ENCODE measurements at places on chromosomes 1 and 21.

DNA sequence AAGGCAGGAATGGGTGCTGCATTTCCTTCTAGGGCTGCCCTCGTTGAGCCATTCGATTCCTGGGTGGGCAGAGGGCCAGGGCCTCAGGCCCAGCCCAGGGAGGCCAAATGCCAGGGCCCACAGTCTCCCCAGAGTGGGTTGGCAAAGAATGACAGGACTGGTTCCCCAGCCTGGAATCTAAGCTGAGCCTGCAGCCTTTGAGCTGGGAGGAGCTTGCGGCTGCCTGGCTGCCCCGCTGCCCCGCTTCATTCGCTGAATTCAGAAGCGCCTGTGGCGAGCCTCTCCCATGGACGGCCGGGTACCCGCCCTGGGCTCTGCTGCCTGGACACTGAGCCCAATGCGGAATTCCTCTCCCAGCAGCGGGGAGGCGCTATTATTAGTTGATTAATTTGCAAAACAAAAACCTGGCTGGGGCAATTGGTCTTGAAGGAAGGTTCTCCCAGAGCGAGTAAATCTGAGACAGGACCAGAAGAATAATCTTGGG is 32.3 kb upstream of the TARDBP start:
- DNase-seq: peak; percentile 79

DNA sequence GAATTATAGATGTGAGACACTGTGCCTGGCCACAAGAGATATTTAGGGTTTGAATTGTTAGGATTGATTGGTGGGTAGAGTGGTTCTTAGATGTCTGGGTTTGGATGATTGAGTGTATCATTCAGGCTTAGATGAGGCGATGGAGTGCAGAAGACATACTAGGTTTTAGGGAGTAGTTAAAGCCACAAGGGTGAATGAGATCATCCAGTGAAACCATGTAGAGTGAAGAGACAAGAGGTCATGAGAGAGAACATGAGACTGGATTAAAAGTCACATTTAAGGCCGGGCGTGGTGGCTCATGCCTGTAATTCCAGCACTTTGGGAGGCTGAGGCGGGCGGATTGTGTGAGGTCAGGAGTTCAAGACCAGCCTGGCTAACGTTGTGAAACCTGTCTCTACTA is 37.2 kb downstream of the ZFYVE9 start:
- DNase-seq: no peak

DNA sequence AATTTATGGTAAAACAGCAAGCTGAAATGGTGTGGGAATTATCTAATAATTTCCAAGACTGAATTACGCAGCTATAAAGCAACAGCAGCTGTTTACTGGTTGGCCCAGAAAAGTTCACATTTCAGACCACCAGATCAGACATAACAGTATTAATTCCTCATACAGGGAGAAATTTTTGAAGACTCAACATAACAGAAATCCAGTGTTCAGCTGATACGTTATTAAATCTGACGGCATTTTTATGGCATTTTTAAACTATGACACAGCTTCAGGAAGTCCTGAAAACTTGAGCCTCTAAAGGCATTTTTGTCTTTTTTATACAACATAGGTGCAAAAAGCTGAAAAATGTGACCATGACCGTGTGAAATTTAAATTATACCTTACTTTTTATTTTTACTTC is 91.2 kb downstream of the APP start:
- DNase-seq: no peak

DNA sequence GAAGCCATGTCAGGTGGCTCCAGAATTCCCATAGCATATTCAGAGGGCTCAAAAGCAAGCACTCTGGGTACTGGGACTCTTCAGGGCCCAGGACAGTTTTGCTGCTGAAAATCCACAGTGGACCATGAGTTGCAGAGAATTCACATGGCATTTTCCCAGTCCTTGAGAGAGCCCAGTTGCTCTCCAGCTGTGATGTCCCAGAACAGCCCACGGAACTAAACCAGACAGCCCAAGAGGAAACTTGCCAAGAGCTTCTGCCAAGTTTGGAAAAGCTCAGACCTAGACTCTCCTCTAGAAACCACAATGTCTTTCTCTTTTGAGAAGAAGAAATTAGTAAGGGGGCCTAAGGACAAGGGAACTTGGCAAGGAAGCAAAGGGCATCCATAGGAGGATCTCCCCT is 69.4 kb downstream of the RGS2 start:
- DNase-seq: no peak

DNA sequence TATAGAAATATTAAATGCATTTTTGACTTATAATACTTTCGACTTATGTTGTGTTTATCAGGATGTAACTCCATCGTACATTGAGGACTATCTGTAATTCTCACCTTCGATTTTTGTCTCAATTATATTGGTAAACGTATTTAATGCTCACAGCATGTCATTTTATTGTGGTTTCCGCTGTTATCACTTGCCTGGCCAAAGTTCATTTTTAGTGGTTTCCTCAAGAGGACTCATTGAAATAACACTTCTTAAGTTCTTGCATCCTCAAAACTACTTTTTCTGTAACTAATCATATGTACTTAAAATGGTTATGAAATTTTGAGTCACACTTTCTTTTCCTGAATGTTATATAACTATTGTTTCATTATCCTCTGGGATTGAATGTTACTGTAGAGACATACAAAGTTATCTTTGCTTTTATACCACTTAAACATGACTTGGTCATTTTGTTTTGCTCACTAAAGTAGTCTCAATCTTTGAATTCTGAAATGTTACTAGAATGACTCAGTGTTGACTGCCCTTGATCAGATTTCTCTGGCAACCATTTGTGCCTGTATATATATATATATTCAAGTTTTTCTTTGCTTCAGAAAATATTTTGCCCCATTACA is 289.6 kb upstream of the PROX1 start:
- DNase-seq: no peak

DNA sequence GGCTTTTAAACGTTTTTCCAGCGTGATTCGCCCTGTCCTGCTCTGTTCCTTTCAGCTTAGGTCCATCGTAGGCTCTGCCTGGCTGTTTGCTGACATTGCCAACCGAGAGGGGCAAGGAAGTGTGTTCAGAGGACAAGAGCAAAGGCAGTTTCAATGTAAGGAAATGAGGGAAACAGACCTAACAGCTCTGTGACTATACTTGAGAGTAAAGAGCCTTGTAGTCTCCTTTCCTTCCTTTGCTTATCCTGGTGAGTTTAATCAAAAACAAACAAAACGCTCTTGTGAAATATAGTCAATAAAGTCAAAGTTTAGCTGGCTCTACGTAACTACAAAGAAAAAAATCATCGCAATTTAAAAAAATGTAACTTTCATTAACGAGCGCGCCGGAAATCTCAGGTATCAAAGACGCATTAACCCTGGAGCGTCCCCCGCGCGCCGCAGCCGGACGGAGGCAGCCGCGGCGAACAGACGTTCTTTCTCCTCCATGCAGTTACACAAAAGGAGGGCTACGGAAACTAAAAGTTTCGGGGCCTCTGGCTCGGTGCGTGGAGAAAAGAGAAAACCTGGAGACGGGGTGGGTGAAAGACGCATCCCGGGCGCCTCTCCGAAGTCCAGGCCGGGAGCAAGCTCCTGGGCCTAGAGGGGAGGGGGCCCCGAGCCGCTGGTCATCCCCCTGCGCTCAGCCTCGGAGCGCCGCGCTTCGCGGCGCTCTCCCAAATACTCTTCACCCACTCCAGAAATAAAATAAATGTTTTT is 617 bp upstream of the ADGRL2 start:
- DNase-seq: peak; percentile 70

GRCh38 chr1:201774224-201774982 is 54.6 kb upstream of the IPO9 start:
- DNase-seq: no peak

DNA sequence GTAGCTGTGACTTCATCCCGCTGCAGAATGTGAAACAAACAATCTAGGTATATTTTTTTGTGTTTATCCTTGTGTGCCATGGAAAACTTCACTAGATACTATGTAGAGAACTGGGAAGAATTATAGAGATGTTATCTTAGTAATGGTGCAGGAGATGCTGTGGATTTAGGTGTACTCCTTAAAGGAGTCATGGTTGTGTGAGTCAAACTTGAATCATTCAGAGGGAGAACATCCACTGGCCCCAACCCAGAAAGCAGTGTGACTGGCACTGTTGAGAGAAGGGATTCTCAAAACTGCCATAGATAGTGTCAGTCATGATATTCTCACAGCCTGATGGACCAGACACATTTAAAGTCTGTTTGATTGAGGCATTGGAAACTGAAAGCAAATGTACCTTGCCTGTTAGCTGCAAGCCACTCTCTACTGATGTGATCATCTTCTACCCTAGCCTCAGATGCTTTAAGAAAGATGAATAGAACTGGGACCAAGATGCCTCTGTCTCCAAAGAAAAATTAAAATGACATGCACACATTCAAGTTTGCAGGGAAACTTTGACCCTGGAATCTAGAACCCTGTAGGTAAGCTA is 754.6 kb downstream of the MRPL39 start:
- no peak for DNase-seq

DNA sequence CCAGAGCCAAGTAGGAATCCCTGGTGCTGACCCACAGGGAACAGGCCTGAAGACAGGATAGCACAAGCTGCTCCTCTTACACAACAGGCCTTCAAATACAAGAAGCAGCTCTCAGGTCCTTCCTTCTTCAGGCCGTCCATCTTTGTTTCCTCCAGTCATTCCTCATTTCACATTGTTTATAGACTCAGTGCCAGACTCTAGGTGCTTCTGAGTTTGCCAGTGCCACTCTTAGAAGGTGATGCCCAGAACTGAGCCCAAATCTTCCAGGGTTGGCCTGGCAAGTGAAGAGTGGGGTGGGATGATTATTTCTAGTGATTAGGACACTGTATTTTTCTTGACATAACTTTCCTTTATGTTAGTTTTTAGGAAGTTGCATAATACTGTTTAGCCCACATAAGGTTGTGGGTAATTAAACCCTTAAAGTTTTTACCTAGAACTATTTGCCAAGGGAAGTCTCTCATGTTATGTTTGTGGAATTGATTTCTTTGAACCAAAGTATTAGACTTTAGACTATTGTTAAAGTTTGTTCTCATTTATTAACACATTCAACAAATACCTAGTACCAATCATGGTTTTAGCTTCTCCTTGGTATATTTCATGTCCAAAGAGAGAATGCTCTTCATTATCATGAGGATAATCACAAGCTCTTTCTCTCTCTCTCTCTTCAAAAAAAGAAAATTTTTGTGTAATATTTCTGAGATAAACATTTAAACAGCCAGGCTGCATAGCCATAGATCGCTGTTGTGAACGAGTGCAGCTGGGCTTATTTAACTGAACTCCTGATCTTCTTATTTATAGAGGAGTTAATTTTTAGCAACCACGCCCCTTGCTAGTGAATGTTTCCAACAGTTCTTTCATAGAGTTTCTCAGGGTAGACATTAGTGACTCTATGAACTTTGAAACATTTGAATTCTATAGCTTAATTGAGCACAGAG is 47.7 kb downstream of the PGM1 start:
- no peak for DNase-seq

DNA sequence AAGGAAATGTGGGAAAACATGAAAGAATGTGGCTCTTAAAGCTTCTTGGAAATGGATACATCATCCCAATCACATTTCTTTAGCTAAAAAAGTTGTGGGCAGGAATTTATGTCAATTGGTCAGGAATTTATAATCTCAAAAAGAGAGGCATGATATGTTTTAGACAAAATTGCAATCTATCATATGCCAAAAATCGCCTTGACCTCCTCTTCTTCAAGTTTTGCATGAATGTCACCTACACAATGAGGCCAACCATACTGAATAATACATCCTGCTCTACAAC is 42.4 kb downstream of the ATP6V1G3 start:
- DNase-seq: no peak

DNA sequence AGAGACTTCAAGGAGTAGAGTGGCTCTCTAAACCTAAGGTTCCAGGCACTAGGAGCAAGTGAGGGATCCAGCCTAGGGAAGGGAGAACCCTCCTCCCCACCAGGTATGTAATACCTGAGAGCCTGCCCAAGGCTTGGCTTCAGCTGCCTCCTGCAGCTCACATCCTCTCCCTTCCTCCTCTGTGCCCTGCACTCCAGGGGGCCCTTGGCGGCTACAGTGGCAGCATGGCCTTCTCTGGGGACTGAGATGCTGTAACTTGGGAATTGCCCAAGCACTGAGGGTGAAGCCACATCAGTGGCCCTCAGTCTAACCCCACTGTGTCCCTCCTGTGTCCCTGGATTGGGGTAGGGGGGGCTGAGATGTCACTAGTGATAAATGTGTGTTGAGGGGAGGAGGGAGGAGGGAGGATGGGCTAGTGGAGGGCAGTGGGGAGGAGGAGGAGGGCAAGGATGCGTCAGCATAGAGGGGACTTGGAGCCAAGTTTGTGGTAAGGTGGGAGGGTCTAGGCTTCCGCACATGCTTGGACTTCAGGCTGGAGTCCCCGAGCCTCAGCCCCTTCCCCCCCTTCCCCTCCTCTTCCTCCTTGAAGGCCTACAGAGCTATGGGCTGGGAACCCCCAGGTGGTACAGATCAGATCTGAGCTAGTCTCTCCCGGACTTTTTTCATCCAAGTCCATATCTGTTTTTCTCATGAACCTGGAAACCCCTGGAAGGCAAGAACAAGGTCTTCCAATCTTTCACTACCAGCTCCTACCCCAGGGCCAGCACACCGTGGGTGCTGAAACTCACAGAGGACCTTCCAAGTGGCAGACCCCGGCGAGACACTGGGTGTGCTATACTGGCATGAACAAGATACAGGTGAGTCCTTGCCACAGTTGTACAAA is 17.5 kb downstream of the COL9A2 start:
- DNase-seq: no peak
